ENCODE measurements at places on chromosomes 12 and 14.

DNA sequence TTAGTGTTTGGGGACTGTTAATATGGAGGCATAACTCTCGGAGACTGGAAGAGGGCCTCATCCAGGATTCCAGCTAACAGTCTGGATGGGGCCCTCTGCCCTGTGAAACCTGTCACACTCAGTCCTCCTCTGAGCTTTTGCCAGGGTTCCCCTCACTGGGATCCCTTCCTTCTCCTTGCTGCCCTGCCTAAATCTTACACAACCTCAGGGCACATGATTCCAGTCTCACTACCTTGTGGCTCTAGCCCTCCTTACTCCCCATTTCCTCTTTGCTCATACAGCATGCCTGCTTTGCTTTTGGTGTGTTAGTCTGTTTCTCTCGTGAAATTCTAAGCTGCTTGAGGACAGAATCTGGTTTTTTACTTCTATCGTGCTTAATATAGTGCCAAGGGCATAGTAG lies 942 bp upstream of the GSG1 start:
- no peak for DNase-seq

DNA sequence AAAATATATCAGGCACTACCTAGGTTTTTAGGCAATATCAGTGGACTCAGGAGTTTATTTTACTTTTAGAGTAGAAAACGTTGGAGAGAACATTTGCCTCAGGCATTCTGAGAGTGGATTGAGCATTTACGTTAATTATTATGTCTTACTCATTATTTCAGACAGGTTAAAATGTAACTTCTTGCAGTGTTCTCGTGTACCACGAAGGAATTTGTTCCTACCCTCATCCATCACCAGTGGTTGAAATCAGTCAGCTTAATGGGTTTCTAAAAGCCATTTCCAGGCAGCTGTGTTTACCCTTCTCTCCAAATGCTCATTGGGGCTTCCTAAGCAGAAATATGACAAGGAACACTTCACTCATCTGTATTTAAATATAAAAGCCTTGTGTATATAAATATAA lies 9.1 kb upstream of the LDHB start:
- DNase-seq, result no peak

GRCh38 chr14:78902010-78902623 lies 731.9 kb downstream of the NRXN3 start:
- no peak for DNase-seq

- no peak for DNase-seq
These were observed 32.0 kb downstream of the ANAPC7 start for GRCh38 chr12:110371408-110372055.

DNA sequence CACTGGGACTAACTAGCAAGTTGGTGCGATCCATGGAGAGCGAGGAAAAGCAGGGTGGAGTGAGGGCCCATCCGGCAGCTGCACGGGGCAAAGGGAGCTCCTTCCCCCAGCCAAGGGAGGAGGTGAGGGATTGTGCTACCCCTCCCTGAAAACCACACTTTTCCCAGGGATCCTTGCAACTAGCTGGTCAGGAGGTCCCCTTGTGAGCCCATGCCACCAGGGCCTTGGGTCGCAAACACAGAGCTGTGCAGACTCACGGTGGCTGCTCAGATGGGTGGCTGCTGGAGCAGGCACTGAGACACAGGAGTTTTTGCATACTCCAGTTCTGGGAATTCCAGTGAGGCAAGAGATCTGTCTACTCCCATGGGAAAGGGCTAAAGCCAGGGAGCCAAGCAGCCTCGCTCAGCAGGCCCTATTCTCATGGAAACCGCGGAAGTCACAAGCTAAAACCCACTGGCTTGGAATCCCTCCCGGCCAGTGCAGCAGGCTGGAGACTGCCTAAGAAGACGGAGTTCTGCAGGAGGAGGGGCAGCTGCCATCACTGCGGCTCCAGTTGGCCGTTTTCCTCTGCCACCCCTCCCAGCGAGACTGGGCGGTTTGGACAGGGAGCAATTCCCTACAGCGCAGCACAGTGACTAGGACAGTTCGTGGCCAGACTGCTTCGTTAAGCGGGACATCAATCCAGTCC lies 10.9 kb upstream of the ZNF705A start:
- peak; percentile 13 for DNase-seq

DNA sequence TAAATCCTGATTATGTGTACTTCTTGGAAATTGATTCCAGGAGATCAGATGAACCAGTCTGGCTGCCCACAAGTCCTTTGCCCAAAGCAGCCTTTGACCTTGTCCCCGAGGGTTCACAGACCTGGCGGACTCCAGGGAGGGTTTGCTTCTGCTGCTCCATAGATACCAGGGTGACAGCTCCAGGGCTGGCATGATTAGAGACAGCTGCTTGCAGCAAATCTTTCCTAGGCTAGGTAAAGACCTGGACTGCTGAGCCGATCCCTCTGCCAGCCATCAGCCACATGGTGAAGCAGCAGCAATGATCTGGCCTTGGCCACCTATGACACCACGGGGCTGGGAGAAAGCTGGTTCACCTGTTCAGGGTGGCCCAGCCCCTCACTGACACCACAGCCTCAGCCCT lies 10.1 kb upstream of the TBX5 start:
- no peak for DNase-seq

- DNase-seq, result no peak
These were observed 194.4 kb upstream of the PPFIA2 start for GRCh38 chr12:81953541-81953940.

DNA sequence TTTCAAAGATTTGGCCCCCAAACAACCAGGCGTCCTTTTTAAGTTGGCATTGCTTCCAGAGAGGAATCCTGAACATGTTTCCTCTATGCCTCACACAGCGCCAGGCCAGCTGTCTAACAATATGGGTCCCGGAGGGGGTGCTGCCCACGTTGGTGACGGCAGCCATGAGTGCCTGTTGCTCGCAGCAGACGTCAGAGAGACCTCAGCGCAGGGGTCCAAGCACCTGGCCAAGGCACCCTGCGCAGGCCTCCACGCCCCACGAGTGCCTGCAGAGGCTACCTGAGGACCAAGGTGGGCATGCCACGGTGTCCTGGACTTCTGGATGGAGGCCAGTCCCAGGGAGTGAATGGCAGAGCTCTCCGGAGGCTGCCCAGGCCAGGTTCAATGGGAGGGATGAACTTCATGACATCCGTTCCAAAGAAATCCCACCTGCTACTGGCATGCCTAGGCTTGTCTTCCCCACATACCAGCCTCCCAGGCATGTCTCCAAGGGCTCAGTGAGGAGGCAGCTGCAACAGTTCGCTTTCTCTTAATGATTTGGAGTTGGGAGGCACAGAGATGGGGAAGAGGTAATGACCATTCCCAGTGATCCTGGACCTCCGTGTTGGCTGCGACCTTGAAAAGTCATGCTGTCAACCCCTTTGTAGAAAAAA lies 11.6 kb upstream of the FOXN3 start:
- no peak for DNase-seq

DNA sequence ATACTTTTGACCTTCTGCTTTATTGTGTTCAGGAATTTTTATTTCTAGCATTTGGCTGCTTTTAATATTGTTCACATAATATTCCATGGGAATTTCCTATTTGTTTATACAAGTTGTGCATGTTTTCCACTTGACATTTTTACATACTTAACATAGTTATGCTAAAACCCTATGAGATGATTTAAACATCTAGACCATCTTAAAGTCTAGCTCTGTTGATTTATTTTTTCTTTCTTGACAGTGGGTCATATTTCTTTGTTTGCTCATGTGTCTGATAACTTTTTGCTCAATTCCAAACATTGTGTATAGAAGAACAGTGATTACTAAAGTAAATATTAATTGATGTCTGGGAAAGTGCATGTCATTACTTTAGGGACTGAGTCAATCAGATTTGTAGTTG lies 202.1 kb upstream of the PDZRN4 start:
- no peak for DNase-seq

DNA sequence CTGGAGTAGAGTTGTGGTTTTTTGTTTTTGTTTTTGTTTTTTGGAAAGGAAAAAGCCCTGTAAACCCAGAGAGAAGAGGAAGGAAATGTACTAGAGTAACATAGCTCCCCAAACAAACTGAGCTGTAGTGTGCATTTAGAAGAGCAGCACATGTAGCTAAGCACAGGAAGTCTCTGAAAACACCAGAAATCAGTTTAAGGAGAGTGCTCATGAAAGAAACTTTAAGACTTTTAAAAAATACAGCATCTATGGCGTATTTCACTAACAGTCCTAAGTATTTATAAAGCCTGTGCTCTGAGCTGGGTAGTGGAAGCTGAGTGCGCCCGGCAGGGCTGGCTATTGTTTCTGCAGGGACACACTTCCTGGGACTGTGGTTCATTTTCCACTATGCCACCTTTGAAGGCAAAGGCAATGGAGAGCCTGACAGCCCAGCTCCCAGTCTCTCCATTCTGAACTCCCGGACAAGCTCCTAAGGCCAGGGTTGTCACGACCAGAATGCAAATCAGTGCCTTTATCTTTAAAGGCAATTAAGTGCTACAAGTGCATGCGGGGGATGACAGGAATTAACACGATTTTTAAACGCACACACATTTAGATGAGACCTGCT lies 45.4 kb downstream of the NIN start:
- peak; percentile 22 for DNase-seq

GRCh38 chr12:53102883-53103807 lies at the start of gene SOAT2:
SOAT2 (plus strand) TSS chr12:53103486; CDS start chr12:53103578, 92 bp downstream.
- peak; percentile 77 for DNase-seq

- DNase-seq, result no peak
These were observed 143.8 kb downstream of the ACSS3 start for GRCh38 chr12:81221681-81222080.

DNA sequence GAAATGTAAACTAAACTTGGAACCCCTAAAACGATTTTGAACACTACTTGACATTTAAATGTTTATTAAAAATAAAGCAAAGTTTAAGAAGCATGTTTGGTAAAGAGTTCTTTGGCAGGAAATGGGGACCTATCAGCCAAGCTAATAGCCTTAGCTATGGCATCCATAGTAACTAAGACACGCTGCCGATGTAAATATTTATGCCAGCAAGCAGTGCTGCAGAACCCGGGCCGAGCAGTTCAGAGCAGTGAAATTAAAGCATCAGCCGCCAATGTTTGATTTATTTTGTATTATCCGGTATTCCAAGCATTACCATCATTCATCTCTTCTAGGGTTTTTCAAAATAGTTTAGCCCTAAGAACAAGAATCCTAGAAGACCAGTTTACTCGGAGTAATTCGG lies 61.6 kb downstream of the PPP2R5C start:
- peak; percentile 65 for DNase-seq

DNA sequence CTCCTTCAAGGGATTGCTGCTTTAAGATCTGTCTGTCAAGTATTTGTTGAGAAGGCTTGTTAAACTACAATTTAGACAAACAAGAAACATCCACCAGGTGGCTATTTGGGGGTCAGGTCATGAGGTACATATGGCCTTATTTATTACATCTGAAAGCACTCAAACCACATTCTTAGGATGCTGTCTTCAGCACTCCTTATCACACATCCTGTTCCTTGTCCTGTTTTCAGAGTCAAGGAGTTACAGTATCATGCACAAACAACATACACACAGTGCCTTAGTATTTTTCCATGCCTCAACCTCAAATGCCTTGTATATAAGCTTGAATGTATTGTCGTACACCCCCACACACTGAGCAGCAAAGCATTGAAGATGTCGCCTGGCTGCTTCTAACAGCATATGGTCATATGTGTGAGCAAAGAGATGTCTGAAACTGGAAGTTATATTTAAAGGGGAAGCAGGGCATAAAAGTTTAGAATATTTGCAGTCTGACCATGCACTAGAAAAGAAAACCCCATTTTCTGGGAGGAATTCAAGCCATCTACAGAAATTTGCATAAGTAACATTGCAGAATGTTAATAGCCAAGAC lies 83.8 kb downstream of the KCNMB4 start:
- DNase-seq, result no peak
